ENCODE measurements at places on chromosomes 2 and 18.

DNA sequence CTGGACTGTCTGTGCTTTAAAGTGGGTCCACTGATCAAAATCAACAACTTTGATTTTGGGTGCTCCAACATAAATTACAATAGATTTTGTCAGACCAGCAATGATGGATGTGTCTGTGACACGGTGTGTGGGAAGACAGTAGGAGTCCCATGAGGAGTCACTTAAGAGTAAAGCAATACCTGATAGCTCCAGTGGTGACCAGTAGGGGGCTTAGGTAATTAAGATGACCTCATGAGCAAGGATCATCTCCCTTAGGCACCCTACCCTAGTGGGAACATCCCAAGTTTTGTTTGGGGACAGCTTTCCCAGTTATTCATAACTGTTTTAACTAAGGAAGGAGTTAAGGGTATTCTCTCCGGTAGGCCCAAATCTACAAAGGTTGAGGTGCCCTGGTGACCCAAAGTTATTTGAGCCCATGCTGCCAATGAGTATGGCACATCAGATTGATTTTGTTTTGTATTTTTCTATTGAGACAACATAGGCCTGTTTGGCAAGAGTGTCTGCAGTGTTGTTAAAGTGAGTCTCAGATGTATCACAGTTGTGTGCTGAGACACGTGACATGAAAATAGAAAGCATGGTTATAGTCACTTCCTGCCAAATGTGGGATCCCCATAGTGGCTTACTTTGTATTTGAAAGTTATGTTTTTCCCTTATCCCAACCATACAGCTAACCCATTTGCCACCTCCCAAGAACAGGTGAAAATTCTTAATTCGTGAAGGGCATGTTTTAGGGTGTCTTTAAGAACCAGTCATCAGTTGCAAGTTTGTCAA, 1337.6 kb upstream of the SLC39A10 start:
- DNase-seq: no peak

DNA sequence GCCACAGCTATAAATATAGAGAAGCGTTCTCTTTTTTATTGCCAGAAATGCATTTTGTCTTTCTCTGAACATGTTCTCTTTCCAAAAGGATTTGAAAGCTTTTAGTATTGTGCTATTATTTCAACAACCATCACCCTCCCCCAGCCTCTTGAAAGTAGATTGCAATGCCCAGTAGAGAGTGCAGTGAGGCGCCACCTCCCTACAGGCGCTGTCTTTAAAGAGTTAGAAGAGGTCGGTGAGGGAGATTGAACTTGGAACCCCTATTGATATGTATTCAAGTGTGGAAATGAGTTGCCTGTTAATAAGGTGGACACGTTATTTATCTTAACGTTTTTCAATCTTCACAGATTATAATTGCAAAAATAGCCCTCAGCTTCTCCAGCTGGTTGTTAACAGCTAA, 360.3 kb downstream of the LRP1B start:
- DNase-seq: no peak

GRCh38 chr2:233821196-233821595, 33.1 kb downstream of the HJURP start:
- no peak for DNase-seq

DNA sequence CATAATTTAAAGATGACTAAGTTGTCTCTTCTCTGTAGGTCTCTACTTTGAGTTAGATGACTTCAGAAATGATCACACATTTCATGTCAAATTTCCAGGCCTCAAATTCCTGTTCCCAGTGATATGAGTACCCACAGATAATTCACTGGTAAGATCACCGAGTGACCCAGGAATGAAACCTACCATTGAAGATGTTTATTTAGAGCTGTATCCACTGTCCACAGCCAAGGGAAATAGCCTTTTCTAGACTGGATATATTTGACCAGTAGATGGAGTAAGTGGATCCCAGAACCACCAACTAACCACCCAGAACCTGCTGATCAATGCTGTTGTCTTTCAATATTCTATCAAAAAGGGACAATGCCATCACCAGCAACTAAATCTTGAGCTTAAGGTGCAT, 238.8 kb downstream of the SLC8A1 start:
- no peak for DNase-seq

DNA sequence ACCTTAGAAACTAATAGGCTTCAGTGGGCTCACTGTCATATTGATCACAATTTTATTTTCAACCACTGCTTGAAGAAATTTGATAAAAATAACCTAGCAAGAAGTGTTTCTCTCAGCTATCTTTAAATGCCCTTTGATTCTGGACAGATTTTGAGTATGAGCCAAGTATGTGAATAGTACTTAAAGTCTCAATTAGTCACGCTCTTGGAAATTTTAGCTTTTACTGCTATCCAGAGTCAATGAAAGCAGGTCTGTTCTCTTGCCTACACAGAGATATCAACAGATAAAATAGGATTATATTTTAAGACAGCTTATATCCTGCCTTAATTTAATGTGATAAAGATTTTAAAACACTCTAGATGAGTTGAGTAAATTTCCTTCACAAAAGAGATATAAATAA, 337.3 kb downstream of the CBLN2 start:
- DNase-seq: no peak

DNA sequence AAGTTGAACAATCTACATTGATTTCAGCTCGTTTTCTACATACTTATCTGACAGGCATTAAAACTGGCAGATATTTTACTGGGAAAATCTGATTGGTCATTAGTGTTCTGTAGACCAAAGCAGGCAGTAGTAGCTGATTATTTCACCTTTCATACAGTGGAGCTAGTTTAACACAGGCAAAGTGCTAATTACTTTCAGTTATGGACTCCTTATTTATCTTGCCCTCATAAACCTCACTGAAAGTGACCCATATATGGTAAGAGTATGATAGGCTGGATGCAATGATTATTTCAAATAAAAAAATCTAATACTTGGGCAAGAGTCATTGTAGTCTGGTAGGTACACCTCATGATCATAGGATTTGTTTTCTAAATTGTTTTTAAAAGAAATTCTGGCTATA, 129.7 kb downstream of the MYO1B start:
- no peak for DNase-seq

- DNase-seq: no peak
Measured at GRCh38 chr2:111049792-111050640, 70.7 kb upstream of the BCL2L11 start.

GRCh38 chr2:233829193-233830110, 24.9 kb downstream of the HJURP start:
- DNase-seq: no peak

DNA sequence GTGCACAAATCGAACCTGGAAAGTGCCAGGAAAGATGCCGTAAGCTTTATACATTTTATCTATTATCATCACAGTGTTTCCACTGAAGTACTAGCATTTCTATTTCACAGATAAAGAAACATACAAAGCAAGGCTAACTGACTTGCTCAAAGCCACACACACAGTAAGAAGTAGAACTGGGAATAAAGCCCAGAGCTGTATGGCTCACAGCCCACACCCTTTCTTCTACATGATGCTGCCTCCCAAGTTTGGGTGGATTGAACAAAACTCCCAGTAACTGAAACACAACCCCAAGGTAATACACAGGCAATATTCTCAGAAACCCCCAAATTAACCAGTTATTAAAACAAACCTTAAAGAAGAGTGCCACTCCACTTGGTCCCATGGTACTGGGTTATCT, 11.2 kb downstream of the SAP130 start:
- DNase-seq: no peak

GRCh38 chr2:3626812-3627499, 31.0 kb upstream of the ALLC start:
- no peak for DNase-seq

DNA sequence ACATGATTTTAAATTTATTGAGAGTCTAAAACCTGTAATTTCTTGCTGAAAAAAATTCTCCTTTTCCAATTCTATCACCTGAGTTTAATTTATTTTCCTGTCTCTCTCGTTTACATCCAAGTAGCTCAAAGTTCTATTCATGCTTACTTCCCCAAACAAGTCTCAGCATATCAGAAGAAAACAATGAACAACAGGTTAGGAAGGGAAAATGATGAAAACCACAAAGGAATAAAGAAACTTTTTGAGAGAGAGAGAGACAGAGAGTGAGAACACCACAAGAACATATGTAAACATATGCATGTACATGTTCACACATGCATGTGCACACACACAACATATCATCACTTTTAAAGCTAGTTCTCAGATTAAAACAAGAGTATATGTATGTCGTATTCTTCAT, 112.1 kb downstream of the STRN start:
- DNase-seq: no peak

- DNase-seq: no peak
Measured at GRCh38 chr2:195312662-195313061, 344.4 kb upstream of the SLC39A10 start.

DNA sequence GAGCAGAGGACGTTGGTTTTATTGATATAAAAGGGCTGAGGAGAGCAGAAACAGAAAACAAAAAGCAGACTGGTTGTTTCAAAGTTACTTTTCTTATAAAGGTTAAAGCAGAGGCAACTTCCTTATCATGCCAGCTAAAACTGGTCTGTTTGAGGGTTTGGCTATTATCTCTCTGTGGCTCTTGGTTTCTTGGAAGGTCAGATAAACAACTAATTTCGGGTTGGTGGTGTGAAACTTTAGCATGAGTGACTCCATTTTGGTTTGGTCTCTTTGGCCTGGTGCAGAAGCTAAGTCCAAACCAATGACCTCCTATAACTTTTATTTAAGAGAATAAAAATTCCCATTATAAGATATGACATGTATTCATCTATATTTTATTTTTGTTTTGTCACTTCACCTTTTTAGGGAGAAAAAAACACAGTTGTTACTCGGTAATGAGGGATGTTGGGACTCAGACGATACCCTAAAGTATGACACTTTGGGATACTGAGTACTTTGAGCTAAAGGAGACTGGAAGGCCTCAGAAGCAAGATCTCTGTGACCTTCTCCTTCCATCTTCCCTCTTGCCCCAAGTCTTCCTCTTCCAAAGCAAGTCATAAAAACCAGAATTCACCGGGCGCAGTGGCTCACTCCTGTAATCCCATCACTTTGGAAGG, 23.3 kb downstream of the TNFAIP6 start:
- DNase-seq: no peak

- no peak for DNase-seq
Measured at GRCh38 chr2:37782721-37783371, 111.4 kb upstream of the CDC42EP3 start.

DNA sequence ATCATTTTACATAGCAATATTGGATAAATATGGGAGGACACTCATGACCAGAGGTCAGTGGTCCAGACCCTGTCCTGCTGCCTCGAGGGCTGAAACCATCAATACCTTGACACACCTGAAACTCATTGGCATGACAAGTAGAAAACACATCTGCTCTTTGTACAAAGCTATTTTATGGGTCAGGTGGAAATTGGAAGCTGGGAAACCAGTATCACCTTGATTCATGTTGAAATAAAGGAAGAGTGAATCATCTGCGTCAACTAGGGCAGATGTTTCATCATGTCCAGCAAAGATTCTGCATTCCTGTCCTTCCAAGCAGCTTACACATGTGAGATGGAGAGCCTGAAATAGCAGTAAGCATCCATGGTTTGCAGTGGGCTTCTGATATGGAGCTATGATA, 80.0 kb upstream of the ERBB4 start:
- no peak for DNase-seq

GRCh38 chr18:35504996-35505395, 7.2 kb upstream of the INO80C start:
- no peak for DNase-seq

- no peak for DNase-seq
Measured at GRCh38 chr2:107992069-107992468, 5.7 kb downstream of the SLC5A7 start.

DNA sequence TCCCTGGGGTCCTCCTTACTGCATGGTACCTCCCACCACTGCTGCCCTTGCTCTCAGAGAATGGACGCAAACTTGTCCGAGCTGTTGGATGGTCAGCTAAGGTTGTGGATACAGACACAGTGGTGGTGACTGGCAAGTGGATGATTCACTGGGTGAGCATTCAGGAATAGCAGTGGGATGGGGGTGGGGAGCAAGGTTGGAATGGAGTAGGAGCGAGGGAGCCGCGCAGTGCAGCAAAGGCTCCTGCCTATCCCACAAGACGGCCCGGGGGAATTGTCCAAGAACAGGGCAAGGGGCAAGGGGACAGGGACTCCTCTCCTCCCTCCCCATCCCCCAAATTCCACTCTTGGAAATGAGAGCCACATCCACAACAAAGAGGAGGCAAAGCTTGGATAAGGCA, 102.2 kb downstream of the PIEZO2 start:
- DNase-seq: no peak
